ENCODE measurements at places on chromosomes 1 and 21.
A peak's percentile ranks its signal among the peaks of the same experiment; 100 is the strongest.

- DNase-seq: peak; percentile 8
Observed at GRCh38 chr1:236103646-236104218, 38.6 kb upstream of the GPR137B start.

DNA sequence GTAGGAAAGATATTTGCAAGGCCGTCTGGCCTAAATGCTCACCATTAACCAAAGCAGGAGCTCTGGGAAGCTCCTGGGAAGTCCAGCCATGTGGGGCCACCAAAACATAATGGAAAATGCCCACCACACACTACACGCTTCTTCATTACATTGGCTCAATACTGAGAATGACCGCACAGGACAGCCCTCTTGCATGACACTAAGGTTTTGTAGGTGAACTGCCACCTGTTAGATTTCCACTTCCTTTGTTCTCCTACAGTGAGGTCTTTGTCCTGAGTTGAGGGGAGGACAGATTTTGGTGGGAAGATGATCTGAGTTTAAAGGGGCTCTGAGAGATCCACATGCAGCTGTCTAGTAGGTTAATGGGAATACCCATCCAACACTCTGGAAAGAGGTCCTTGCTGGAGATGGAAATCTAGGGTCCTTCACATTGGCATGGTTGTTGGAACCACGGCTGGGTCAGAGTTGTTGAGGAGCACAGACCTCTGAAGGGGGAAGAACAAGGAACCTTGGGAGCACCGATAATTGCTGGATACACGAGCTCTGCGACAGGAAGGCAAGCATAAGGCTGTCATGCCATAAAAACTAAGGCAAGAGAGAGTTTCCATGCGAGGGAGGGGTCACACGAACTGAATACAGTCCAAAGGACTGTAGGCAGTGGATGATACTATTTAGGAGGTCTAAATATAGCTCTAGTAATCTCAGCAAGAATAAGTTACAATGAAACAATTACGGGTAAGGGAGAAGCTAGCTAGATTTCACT lies 105.5 kb upstream of the IRF2BP2 start:
- DNase-seq: no peak

DNA sequence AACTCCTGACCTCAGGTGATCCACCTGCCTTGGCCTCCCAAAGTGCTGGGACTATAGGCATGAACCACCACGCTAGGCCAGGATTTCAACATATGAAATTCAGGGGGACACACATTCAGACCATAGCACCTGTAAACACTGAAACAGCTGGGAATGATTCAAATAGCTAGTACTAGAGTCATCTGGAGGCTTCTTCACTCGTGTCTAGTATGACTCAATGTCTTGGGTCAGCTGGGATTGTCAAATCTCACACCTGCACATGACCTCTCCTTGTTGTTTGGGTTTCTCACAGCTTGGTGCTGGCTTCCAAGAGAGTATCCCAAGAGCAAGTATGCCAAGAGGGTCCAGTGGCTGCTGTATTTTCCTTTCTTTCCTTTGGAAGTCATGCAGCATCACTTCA lies 75.1 kb downstream of the PGM1 start:
- DNase-seq: no peak

GRCh38 chr1:11880181-11880575 lies 21.4 kb upstream of the NPPB start:
- DNase-seq: no peak

DNA sequence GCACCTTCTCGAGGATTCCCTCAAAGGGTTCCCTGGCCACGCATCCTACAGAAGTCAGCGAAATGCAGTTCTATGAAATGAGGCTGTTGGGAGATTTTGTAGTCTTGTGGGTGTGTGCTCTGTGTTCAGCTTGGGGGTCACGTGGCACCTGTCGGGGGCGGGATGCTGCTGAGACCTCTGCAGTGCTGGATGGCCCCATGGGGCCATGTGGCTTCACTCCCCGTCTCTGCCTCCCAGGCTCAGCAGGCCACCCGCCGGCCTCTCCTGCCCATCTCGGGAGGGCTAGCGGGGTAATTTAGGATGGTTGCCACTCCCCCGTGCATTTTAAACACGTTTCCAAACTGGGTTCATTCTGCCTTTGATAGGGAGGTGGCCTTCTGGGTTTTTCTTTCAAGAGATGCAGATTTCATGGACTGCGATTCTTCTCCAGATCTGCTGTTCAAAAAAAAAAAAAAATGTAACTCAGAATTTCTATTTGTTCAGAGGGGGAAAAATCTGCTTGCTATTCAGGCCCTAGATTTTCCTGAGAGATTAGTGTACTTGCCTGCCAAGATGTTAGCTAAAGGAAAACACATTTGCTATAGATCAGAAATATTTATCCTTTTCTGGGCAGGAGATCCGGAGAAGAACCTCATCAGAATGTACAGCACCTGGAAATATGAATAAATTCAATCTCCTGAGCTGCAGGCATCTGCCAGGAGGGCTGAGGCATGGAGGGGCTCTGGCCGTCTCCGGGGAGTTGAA lies 277.2 kb upstream of the VAMP3 start:
- no peak for DNase-seq

DNA sequence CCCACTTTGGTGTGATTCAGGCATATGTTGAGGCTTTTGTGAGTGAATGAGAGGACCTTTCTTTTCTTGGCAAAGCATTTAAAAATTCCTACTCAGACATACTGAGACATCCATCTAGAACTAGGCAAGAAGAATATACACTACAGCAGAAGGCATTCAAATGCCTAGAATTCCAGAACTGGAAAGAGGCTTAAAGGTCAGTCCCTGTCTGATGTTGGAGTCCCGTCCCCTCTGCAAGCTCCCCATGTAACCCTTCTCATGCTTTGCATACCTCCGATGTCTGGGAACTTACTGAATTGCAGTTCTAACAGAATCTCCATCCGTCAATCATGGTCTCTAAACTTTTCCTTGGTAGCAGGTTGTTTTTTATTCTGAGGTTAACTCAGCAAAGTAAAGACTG lies 152.9 kb downstream of the ATP6V1G3 start:
- DNase-seq: no peak

DNA sequence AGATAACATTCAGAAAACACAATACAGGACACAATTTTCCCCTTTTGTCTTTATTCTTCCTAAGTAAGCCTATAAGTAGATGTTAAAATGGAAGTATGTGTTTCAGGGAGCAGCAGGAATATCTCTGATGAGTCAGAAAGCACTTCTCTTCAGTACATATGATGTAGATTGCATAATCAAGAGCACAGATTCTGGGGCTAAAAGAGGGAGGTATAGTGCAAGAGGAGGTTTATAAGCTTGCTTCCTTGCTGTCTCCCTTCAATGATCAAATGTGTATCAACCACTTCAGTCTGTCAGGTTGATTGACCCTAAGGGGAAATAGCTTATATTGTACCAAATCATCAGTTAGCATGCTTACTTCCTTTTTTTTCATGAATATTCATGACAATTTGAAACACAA lies 822.8 kb downstream of the BRINP3 start:
- DNase-seq: no peak

GRCh38 chr21:42047821-42048613 lies 23.1 kb upstream of the UMODL1 start:
- DNase-seq: no peak

DNA sequence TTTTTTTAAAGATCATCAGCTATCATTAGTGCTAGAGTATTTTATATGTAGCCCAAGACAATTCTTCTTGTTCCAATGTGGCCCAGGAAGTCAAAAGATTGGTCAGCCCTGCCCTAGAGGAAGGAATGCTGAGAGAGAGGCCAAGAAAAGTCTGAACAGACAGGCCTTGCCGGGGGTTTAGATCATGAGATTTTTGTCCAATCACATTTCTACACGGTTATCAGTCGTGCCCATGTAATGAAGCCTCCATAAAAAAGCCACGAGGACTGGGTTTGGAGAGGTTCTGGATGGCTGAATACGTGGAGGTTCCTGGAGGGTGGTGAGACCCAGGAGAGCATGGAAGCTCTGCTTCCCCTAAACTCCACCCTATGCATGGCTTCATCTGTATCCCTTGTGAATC lies 24.3 kb upstream of the ENO1 start:
- no peak for DNase-seq

DNA sequence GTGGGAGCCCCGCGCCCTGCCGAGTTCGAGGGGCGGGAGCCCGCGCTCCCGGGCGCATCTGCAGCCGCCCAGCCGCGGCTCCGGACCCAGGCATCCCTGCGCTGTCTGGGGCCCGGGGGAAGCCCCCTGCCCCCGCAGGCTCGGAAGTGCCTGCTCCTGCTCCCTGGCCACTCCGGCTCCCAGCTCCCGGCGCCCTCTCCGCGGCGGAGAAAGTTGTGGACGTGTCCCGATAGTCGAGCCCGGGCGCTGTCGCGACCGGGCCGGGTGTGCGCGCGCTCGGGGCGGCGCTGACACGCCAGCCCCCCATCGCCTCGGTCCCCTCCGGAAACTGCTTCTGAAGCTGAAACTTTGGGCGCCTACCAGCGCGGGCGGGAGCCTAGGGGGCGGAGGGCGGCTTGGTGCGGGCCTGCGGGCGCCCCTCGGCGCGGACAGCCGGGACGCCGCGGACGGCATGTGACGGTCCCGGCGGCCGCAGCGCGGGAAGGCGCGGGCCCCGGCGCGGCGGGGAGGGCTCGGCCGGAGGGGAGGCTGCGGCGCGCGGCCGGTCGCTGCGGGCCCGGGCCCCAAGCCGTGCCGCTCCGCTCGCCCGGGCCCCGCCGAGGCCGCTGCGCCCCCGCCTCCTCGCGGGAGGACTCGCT lies 515 bp downstream of the MAN1C1 start:
- DNase-seq: no peak

- no peak for DNase-seq
Observed at GRCh38 chr1:38344716-38345115, 298.1 kb upstream of the POU3F1 start.

DNA sequence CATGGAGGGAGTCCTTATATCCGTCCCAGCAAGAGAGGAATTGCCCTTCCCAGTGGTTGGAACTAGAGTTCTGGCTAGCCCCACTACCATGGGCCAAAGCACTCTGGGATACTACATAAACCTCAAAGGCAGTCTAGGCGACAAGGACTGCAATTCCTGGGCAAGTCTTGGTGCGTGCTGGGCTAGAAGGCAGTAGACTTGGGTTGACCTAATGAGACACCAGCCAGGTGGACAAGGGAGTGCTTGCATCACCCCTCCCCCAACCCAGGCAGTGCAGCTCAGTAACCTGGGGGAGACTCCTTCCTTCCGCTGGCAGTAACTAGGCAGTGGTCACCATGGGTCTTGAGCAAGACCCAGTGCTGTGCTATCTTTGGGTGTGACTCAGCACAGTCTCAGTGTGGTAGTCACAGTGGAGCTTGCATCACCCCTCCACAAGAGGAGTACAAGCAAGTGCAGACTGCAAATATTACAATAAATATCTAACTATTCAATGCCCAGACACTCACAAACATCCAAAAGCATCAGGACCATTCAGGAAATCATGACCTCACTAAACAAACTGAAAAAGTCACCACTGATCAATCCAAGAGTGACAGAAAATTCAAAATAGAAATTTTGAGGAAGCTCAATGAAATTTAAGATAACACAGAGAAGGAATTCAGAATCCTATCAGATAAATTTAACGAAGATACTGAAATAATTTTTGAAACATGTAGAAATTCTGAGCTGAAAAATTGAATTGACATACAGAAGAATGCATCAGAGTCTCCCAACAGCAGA lies 84.7 kb upstream of the LYPLAL1 start:
- no peak for DNase-seq

- no peak for DNase-seq
Observed at GRCh38 chr1:8671306-8671917, 146.0 kb downstream of the RERE start.

GRCh38 chr21:39581414-39581813 lies 31.3 kb upstream of the B3GALT5 start:
- DNase-seq: no peak

DNA sequence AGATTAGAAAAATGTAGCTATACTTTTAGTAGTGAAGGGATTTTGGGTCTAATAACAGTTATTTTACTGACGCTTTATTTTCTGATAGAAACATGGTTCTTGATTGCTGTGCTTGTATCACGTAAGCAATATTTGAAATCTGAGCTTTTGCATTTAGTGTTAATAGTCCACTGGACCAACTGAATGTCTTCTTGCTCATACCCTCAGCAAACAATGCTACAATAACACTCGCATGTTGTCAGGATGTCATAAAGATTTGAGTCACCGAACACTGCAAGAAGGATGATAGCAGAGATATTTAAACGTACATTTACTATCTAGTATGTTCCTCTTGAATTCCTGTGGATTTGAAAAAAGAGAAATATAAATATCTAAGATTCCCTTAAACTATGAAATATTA lies 7.5 kb downstream of the DYRK1A start:
- DNase-seq: no peak

- no peak for DNase-seq
Observed at GRCh38 chr1:23475641-23476040, 8.3 kb downstream of the ASAP3 start.

DNA sequence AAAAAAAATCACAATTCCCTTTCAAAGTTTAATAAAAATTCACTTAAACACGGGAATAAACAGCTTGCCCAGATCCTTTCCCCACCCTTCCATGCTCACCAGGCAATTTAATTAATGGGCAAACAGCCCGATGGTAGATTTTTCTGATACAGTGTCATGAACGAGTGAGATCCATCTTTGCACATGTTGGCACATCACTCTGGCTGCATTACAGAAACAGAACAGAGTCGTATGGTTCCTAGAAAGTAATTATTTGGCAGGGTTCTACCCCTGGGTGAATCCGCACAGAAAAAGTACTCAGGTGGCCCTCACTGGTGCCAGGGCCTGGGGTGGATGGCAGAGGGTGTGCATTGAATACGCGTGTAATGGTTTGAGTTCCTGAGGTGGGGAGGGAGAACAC lies 24.6 kb upstream of the OVAAL start:
- no peak for DNase-seq

GRCh38 chr1:224535641-224536040 lies 80.5 kb upstream of the CNIH3 start:
- no peak for DNase-seq

DNA sequence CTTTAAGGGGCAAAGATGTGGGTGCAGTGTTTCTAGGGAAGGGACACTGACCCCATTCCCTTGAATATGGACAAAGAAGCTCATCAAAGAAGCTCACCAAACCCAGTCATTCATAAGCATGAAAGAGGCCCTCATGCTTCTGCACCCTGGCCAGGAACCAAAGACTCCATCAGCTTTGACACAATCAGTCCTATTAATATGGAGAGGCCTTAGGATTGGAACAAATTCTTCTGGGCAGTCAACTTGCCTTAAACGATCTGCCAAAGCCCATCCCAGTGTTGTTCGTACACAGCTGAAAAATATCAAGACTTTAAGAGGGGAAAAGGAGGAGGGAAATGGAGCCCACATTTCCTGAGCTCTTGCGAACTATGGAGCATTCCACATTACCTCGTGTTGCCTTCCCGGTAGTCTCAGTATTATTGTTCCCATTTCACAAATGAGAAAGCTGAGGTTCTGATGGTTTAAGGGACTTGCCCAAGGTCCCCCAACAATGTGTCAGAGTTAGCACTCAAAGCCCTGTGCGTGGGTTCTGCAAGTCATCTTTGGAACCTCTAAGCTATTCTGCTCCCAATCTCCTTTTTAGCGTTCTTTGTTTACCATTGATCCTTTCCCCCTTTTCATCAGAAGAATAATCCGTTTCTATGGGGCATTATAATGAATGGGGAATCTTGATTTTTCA lies 161.9 kb downstream of the ZBTB18 start:
- no peak for DNase-seq

- DNase-seq: peak; percentile 18
Observed at GRCh38 chr1:205355075-205355453, 1.7 kb downstream of the KLHDC8A start.
